ENCODE measurements at places on chromosomes 6 and 20.

DNA sequence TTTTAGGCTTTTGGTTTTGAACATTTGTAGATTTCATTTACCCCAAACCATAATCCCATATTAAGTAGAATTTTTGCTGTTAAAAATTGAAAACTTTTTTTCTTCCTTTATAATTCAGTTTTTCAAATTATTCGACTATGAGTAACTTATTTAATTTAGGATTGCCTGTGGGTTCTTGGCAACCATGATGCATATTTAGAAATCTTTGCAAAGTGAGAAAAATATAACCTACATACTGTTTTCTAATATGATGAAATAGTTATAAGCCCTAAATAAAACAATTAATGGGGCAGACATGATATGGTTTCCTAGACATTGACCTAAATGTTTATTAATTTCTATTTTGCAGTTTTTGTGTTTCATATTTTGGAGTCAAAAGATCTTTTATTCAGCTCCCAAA lies 23.6 kb downstream of the NEDD9 start:
- DNase-seq: no peak

DNA sequence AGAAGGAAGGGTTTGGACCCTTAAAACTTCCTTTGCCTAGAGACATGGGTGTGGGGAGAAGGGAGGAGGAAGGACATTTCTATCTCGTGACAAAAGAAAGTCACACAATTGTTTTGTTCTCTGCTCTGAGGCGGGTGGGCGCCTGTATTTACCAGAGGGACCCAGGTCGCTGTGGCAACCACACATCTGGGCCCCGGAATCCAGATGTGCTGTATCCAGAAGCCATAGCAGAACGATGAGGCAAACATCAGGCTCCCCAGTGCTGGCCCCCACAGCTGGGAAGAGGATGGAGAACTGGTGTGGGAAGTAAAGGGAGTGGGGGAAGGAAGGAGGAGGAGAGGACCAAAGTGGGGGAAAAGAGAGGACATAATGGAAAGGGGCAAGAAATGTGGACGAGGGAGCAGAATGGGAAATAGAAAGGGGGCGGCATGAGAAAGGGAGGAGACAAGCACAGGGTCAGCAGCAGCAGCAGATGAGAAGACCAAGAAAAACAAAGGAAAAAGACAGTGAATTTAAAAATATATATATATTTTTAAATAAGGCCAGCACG lies 3.4 kb upstream of the TNXB start:
- DNase-seq: no peak

DNA sequence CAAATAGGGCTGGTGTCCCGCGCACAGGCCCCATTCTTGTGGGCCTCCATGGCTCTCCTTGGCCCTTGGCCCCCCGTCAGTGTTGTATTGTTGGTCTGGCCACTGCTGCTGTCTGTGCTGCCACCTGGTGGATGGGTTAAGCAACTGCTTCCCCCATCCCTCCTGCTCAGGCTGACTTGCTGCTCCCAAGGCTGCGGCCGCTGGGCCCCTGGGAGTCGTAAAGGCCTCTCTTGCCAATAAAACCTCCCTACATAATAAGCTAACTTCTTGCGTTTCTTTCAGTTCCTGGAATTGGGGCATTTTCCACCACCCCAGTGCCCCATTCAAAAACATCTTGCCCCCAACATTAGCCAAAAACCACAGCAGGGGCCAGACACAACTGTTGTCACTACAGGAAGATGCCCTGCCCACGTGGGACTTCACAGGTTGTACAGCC lies 27.1 kb downstream of the CD83 start:
- peak; percentile 85 for DNase-seq

DNA sequence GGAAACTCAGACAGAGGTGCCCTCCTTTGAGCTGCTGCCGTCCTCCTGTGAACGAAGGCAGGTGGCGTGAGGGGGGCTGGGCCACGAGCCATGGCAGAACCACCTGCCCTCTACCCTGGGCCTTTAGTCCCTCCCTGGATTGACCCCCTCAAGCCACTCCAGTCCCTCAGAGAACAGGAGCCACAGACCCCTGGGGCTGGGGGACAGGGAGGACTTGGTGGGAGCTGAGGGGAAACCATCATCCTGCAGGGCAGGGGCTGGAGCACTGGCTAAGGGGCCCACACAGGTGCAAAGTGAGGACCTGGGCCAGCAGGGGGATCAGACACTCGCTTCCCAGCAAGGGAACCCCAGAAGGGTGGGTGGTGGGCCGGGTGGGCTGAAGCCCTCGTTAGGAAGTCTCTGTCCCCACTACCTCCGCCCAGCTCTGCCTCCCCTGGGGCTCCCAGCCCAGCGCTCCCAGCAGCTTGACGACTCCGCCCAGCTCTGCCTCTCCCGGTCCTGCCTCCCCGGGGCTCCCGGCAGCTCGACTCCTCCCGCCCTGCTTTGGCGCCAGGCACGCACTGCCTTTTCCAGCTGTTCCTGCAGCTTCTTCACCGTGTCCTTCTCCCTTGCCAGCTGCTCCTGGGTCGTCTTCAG lies 44.4 kb downstream of the DSTN start:
- DNase-seq: no peak

DNA sequence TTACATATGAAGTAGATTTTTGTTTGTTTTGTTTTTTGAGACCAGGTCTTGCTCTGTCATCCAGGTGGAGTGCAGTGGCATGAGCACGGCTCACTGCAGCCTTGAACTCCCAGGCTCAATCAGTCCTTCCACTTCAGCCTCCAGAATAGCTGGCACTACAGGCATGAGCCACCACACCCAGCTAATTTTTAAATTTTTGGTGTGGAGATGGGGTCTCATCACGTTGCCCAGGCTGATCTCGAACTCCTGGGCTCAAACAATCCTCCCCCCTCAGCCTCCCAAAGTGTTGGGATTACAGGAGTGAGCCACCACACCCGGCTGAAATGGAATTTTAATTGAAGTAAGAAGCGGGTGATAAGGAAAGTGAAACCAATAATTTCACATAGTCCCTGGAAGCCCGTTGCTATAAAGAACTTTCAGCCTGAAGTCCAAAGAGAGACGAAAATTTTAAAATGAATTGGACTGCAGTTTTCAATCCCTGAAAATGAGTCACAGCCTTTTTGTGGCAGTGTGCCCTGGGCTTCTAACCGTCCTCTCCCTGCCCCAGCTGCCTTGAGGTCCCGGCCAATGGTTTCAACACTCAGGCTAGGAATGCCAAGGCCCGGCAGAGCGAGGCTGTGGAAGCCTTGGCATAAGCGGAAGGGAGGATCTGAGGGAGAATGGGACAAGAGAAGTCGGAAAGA lies 757 bp downstream of the RAET1E start:
- DNase-seq: no peak

DNA sequence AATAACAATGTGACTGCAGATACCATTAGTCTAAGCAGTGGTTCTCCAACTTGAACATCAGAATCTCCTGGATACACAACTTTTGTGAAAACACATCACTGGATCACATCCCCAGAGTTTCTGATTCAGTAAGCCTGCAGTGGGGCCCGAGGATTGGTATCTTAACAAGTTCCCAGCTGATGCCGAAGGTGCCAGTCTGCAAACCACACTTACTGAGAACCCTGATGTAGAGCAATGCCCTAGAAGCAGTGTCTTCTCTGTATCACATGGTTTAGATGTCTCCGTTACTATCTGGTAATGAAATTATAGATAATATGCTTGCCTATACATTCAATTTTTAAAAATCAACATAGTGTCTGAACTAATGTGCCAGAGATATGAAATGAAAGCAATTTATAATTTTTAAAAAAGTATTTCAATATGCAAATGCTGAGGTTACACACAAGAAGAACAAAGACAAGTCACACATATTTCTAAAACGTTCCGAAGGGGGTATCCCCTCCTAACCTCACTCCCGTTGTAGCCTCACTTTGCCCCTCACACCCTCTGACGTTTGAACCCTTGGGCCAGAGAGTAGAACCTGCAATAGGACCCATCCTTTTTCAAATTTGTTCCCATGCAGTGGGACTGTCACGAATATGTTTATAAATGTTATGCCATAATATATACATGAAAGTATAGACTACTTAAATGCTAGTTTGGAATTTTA lies 115.4 kb upstream of the SAMD5 start:
- no peak for DNase-seq

GRCh38 chr6:168384045-168385036 lies 56.6 kb upstream of the SMOC2 start:
- no peak for DNase-seq

DNA sequence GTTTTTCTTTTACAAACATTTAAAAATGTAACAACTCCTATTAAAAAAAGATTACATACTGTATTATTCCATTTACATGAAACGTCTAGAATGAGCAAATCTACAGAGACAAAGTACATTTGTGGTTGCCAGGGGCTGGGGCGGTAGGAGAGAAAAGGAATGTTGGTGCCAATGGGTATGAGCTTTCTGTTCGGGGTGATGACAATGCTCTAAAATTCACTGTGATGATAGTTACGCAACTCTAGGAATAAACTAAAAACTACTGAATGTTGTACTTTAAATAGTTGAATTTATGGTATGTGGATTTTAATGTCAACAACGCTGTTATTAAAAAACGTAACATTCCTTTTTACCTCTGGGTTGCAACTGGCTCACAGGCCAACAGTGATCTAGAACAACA lies 211.1 kb downstream of the GMDS start:
- no peak for DNase-seq

DNA sequence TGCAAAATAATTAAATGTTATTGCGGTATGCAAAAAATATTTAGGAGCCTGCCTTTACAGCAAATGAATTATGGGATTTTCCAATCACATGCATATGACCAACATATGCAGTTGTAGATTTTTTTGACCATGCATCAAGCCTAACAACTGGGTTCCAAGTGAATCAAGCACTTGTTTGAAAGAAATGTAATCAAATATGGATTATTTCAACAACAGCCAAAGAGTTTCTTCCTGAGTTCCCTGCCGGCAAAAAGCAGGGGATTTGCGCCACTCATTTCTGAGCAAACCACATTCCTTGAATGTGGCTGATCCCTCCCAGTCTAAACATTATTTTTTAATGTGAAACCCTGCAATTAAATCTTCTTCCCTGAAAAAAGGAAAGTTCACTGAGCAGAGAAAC lies 100.1 kb upstream of the ADTRP start:
- DNase-seq: no peak

GRCh38 chr6:37607944-37608343 lies 89.7 kb downstream of the MDGA1 start:
- DNase-seq: no peak

- peak; percentile 39 for DNase-seq
These were observed 181.5 kb upstream of the LAMP5 start for GRCh38 chr20:9332791-9333479.

- DNase-seq: no peak
These were observed 1.1 kb downstream of the HFE start for GRCh38 chr6:26088344-26088743.

GRCh38 chr6:70254784-70255183 lies 48.1 kb downstream of the COL9A1 start:
- DNase-seq: no peak

DNA sequence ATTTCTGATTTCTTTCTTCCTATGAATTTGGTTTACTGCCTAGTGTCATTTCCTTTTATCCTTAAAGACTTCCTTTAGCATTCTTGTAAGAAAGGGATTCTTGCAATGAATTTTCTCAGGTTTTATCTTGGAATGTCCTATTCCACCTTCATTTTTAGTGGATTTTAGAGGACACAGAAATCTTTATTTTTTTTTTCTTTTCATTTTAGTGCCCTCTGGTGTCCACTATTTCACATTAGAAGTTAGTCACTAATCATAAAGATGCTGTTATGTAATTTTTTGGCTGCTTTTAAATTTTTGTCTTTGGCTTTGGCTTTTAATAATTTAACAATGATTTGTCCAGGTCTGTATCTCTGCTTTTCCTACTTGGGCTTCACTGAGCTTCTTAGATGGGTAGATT lies 28.1 kb downstream of the LMBRD1 start:
- no peak for DNase-seq

DNA sequence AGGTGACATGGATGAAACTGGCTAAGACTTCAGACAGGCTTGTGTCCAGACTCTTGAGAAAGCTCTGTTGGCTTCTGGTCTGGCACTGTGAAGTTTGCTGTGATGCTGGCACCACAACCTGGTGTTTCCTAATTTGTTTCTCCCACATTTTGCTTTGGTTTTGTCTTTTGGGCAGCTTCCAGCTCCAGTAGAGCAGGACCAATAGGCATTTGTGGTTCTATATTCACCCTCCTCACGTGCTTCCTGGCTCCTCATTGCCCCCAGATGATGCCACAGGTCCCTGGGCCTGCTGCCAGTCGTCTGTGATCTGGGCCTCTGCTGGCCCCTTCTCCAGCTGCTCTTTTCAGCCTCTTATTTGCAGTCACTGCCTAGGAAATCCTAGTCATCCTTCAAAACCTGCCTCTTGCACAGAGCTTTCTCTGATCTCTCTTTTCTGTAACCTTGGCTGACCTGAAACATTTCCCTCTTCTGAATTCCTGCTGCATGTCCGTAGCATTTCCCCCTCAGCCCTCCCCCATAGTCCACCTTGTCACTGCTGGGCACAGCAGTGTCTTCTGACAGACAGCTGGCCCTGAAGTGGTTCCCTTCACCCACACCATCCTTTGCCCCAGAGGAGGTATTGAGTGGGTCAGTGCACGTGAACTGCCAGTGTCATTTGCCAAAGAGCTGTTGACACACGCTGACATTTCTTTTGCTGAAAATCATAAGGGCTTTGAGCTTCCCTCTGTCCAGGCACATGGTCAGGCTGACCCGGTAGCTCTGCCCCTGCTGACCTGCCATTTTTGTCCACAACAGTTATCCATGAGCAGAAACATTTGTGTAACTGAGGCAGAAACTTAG lies 63.0 kb downstream of the PTPN1 start:
- DNase-seq: peak; percentile 95

- DNase-seq: no peak
These were observed 83.3 kb downstream of the OPRM1 start for GRCh38 chr6:154122195-154122925.

- DNase-seq: no peak
These were observed 6.0 kb upstream of the MTG2 start for GRCh38 chr20:62176866-62177265.

DNA sequence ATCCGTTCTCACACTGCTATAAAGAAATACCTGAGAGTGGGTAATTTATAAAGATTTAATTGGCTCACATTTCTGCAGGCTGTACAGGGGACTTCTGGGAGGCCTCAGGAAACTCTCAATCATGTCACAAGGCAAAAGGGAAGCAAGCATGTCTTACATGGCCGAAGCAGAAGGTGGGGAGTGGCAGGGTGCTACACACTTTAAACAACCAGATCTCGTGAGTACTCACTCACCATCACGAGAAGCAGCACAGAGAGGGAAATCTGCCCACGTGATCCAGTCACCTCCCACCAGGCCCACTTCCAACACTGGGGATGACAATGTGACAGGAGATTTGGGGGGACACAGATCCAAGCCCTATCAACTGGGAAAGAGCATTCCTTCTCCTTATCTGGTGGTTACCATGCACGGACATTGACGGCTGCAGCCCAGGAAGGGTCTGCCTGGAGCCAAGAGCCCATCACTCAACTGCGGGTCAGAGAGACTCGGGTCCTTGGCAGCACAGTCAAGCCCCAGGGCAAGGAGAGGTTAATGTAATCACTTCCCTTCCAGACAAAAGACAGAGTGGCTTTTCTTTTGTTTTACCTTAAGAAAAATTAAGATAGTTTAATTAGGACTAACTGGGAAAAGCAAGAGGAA lies 112.3 kb upstream of the CST7 start:
- DNase-seq: no peak
